Cortex of kidney (tissue), 1 donor: ENCODE measurements at places on chromosomes 5 and 9.

- no peak for DNase-seq
Measured at GRCh38 chr5:95252801-95253200, 32.1 kb downstream of the MCTP1 start.

GRCh38 chr5:2883771-2884170 is 132.3 kb upstream of the IRX2 start:
- DNase-seq: no peak

GRCh38 chr5:16809395-16810207 is 126.5 kb downstream of the MYO10 start:
- DNase-seq: no peak

DNA sequence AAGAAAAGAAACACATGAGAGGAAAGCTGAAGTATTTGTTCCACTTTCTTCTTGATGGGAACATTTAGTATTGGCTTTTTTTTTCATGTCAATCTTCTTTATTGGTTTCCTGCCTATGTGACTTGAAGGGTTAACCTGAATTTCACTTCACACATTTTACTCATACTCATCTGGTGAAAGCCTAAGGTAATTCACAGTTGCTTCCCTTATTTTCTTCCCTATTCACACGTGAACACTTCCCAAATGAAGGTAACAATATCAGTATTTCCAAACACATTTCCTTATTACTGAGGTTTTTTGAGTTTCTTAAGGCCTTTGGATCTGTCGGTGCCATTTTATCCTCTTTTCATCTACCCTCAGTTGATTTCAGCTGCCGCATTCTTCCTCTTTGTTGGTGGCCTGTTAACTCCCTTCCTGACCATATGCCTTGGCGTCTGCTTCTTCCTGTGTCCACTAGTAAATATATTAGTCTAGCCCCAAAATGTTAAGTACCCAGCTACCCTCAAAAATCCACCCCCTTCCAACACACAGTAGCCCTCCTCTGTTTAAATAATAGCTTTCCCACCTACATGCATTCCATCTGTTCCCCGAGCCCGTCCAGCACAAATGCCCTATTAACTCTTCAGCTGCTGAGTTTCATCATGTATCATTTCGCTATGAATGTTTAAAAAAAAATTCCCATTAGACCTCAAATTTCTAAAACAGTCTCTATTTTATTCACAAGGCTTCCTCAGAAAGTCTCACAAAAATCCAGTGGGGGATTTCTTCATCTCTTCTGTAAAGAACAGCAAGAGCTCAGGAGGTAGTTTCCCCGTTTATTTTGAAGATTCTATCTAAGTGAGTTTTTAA is 97.3 kb downstream of the USP20 start:
- no peak for DNase-seq

DNA sequence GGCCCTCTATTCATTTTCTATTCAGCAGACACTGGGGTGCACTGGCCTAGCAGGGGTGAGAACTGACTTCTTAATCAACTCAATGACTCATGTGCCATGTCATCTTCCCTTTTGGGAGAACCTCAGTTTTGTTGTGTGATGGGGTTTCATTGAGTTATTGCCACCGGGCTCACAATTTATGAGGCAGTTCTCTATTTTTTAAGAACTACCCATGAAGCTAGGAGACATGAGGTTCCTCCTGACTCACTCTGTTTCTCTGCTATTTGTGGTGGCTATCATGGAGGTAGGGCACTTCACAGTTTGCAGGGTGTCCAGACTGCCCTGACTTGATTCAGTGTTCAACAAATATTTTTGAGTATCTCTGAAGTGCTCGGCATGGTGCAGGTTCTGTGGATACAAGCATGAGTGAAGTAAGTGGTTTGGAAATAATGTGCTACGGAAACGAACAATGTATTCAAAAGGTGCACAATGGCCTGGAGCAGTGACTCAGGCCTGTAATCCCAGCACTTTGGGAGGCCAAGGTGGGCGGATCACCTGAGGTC is 39.3 kb downstream of the SPARC start:
- DNase-seq: no peak
